ENCODE measurements at places on chromosomes 12 and 14. TPM values are rescaled to one million over a fixed set of nuclear protein-coding genes. Genes with fewer than 3 reads are reported as not detected.

GRCh38 chr12:96399919-96400630 lies at the start of gene CDK17:
Gene CDK17 (minus strand): TSS chr12:96400439. CDS start chr12:96334836, 65,603 bp downstream.
- DNase-seq: no peak

- DNase-seq: no peak
Observed at GRCh38 chr12:57688931-57689330, 5.0 kb upstream of the OS9 start.

DNA sequence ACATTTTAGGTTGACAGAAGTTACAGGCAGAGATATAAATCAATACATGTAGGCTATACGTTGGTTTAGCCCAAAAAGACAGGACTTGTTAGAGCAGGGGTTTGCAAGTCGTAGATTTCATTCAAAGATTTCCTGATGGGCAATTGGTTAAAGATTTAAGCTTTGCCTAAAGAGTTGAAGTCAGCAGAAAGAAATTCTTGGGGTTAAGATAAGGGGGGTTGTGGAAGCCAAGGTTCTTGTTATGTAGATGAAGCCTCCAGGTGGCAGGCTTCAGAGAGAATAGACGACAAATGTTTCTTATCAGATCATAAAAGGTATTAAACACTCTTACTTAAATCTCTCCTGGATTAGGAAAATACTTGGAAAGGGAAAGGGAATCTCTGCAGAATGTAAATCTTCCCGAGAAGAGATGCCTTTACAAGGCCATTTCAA lies 510.8 kb downstream of the TMTC2 start:
- no peak for DNase-seq

- peak; percentile 78 for DNase-seq
Observed at GRCh38 chr14:76168531-76168930, 16.8 kb downstream of the GPATCH2L start.

DNA sequence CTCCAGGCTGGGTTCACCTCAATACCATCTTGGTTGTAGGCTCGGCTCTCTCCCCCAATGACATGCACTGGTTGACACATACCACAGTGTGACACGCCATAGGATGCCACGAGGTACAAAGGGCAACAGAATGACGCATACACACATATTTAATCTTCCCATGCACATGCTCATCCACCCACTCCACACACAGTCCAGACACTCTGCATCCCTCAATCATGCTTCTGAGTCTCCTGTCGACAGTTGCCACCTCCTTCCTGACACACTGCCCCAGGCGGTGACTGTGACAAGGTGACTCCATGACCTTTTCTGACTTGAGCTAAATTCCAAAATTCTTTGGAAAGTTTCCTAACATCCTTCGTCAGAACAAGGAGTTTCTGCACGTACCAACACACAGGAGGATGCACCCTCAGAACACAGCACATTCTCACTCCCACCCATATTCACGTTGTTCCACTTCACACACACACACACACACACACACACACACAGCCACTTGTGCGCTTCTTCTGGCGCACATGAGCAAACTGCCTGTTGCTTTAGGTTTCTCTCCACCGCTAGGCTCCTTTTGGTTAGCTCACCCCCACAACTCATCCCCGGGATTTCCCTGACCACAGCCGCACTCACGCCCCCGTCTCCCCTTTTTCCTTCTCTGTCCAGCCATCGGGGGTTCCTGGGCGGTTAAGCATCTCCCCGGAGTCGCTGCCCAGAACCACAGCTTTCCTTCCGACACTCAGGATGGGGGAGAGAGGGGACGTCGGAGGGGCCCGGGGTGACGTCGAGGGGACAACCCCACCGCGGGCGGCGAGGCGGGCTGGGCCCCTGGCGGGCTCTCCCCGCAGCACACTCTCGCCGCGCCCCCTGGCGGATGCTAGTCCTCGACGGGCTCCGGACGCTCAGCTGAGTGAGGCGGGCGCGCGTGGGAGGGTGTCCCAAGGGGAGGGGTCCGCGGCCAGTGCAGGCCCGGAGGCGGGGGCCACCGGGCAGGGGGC lies 536 bp upstream of the WNT1 start:
- no peak for DNase-seq

- DNase-seq: peak; percentile 91
Observed at GRCh38 chr14:59333668-59334067, 131.5 kb downstream of the GPR135 start.

Gene RBM19
- total RNA-seq: 32.2 TPM

Gene MANSC4
- not detected for total RNA-seq

Data from epithelial cell of proximal tubule (primary cell).